ENCODE measurements at places on chromosomes 11 and 22.

GRCh38 chr11:64918017-64918416 lies 1.0 kb upstream of the ATG2A start:
- no peak for DNase-seq

- DNase-seq, result no peak
Observed at GRCh38 chr11:12784445-12784844, 110.2 kb downstream of the TEAD1 start.

- DNase-seq, result no peak
Observed at GRCh38 chr11:72828692-72829101, 14.5 kb downstream of the ATG16L2 start.

DNA sequence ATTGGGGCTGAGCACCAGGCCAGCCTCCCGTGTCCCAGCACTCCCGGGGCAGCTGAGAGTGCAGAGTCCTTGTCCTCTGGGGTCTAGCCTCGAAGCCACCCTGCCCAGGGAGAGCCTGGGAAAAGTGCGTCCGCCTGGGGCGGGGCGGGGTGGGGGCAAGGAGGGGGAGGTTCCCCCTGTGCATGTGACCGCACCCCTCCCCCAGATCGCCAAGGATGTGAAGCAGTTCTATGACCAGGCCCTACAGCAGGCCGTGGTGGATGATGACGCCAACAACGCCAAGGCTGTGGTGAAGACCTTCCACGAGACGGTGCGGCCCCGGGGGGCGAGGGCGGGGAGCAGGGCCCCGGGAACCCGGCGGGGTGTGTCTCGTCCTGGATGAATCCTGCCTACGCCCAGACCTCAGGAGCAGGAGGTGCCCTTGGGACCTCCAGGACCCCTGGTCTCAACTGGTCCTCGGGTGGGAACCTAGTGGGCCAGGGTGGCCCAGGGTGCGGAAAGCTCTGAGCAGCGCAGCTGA lies 5.3 kb upstream of the TSSC4 start:
- no peak for DNase-seq

- no peak for DNase-seq
Observed at GRCh38 chr11:34331736-34332135, 26.1 kb downstream of the ABTB2 start.

DNA sequence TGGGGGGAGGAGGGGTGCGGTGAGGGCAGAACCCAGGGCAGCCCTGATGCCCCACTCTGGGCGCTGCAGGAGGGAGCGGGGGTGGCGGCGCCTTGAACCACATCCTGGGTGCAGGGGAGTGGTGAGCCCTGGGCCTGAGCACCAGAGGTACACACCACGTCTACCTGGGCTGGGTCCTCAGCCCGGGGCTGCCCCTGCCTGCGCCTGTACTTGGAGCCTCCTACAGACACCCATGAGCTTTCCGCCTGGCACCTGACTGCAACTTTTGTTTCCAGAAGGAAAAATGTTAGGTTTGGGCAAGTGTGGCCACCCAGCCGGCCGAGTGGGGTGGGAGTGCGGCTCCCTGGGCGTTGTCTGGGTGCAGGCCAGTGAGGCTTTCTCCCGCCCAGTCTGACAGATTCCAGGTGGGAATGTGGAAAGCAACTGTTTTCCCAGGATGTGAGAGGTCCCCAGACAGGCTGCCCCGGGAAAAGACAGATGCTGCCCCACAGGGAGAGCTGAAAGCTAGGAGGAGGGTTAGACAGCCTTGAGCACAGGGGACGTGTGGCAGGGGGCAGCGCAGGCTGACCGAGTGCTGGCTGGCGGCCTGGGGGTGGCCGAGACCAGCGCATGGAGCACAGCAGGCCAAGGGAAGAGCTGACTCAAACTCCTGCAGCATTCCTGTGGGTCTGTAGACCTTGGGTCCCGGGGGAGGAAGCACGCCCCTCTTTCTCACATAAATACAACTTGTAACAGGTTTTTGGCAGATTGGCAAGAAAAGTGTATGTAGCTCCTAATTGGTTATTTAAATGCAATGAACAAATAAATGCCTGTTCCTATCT lies 44.1 kb downstream of the GNB1L start:
- DNase-seq, result no peak

GRCh38 chr22:39472570-39473556 lies 16.1 kb downstream of the MGAT3 start:
- DNase-seq, result no peak

GRCh38 chr22:25970374-25970911 lies 198.8 kb upstream of the SEZ6L start:
- no peak for DNase-seq

DNA sequence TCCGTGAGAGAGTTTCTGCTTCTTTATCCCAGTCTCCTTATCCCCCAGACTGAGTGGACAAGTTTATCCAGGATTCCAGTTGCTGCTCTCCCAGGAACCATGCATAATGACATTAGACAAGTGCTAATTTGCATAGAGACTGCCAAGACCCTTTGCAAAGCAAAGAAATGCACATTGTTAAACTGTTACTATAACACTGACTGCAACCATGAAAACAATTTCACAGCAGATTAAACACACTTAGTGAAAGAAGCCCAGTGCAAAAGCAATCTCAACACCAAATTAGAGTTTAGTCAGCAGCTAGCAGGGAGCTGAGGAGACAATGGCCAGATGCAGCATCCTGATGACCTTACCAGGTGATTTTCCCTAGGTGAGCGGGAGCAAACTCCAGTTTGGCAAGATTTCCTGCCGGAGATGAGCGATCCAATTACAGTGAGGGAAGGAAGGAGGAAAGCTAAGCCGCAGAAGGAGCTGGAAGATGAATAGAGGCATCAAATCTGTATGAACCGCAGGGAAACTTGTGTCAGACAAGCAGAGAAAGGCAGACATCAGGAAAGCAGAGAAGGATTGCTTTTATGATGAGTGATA lies 273.8 kb upstream of the B3GAT1 start:
- no peak for DNase-seq

GRCh38 chr11:122743949-122744348 lies 88.4 kb downstream of the UBASH3B start:
- DNase-seq, result no peak

DNA sequence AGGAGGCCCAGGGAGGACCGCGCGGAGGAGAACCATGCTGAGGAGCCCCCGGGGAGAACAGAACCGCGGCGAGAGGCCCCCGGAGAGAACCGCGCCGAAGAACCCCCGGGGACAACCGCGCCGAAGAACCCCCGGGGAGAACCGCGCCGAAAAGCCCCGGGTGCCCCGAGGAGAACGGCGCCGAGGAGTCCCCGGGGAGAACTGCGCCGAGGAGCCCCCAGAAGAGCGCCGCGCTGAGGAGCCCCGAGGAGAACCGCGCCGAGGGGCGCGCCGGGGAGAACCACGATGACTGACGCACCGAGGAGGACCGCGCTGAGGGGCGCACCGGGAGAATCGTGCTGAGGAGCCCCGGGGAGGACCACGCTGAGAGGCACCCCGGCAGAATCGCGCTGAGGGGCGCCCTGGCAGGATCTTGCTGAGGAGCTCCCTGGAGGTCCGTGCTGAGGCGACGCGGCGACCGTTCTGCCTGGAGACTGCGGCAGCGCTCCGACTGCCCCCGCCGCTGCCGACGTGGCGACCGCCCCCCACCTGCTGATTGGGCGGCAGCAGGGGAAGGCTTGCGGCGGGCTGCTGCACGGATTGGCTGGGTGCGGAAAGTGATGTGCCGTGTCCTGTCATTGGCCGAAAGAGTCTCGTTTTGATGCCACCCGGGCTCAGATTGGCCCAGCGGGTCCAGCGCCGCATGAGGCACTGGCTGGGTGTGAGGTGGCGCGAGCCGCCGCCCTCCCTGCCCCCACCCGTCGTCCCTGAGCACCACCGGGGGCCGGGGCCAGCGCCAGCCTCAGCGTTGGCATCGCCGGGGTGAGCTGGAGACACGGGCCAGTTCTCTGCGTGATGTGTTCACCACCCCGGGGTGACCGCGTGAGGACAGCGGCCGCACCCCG lies at the start of gene KCNQ1OT1:
Gene KCNQ1OT1, minus strand, starts transcription at position 464 of the 884 bp plus-strand sequence.
- no peak for DNase-seq

DNA sequence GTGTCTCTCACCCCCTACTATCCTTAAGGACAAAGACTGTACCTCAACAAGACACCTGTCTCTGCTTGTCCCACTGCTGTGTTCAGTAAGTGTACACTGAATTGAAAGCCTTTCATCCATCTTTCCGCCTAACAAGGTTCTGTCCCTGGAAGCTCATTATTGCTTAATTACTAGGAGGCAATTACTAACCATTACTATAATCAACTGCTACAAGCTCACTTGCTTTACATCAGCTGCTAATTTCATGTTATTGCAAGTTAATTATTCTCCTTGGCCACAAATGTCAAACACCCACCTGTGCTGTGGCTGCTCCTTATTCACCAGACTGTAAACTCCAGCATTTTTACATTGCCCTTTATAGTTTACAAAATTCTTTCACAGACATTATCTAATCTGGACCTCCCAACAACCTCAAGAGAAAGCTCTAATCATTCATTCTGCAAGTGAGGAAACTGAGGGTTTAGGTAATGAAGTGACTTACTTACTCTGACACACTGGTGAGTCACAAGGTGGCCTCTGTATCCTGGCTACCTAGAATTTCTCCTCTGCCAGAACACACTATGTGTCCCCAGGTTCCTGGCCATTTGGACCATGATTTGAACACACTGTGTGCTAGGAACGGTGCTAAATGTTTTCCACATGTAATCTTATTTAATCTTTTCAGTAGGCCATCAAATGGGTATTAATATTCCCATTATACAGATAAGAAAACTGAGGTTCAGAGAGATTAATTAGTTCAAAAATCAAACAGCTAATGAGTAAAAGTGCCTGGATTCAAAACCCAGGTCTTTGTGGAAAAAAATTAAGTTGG lies 66.7 kb downstream of the RAB30 start:
- no peak for DNase-seq

- no peak for DNase-seq
Observed at GRCh38 chr22:31891366-31892079, 52.8 kb upstream of the YWHAH start.

DNA sequence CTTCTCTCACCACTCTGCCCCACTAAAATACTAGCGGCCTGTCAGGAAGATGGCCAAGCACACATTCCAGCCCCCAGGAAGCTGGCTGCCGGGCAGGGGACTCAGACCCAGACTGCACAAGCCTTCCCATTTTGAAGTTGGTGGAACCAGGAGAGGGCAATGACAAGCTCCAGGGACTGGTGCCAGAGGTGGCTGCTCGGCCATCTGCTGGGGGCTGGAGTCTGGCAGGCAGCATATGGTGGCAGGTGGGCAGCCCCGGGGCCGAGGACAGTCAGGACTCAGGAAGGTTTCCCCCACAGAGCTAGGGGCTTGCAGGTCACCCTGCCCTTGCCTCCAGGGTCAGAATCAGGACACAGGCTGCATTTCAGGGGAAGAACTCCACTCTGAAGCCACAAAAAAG lies 22.6 kb downstream of the KCNJ5 start:
- no peak for DNase-seq

DNA sequence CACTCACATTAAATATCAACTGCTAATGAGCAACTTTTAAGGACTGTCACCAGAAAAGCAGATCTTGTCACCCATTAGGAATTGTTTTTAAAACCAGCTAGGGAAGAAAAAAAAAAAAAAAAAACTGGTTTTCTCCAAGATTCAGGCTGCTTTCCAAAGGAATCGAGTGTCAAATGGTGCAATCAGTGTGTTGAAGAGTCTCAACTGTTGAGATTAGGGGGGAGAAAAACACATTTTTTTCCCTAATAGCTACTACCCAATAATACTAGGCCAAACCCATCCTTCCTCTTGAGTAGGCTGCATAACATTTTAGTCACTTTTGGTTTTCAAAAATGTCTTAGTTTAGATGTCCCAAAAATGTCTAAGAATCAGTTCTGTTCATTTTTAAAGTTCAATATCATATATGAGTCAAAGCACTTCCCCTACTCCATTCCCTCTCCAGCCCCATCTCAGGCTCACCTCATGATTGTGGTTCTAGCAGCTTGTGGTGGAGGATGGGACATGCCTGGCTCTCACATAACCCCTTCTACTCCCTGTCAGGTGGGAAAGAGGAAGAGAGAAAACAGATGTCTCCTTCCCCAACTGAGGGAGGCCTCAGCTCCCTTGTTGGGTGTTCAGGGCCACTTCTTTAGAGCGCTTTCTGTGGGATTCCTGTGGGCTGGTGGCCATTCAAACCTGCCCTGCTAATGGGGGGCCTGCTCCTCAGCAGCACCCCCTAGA lies 193.6 kb downstream of the CWF19L2 start:
- no peak for DNase-seq

GRCh38 chr22:39409516-39410029 lies 10.0 kb downstream of the TAB1 start:
- DNase-seq, result no peak

DNA sequence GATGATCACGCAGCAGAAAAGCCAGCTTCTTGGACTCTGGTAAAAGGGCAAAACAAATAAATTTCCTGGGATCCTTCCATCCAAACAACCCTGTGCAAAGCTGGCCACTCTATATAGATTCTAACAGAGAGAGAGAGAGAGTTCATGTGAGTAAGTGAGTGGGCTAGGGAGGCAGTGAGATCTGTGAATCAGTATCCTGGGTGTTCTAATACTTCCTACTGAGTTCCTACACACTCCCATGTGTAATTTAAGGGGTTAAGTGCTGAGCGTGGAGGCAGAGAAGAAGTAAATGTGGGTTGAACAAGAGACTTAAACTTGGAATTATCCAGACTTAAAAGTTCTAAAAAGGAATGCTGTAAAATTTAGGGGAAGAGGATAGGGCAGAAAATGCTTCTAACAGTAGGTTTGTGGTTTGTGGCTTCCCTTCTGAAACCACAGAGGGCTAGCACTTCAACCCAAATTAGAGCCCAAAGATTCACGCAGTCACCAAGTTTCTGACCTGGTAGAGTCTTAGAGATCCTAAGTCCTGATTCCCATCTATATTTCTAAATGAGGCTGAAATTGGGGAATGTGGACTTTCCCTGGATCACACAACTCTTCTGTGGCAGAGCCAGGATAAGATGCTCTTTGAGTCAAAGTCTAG lies 413.9 kb downstream of the TENM4 start:
- no peak for DNase-seq

- DNase-seq, result no peak
Observed at GRCh38 chr11:60315871-60316270, 11.2 kb upstream of the MS4A6E start.

DNA sequence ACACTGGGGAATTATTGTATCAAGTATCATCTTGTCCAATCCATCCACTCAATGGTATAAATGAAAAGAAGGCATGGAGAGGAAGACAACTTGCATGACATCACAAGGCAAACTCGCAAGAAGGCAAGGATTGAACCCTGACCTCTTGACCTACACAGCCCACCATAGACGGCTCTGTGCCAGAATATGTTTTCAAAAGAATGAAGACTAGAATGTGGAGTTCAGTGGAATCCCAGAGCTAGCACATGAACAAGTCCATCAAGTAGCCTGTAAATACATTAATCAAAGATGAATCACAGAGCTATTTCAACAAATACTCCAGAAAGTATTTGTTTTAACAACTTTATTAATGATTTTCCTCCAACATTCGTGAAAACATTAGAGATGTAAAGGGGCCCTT lies 189.7 kb downstream of the GUCY1A2 start:
- no peak for DNase-seq

GRCh38 chr22:20922141-20922751 lies 5.0 kb downstream of the CRKL start:
- DNase-seq, result no peak

Data from D721Med (cell line).